ENCODE measurements at places on chromosomes 5 and 9.

GRCh38 chr5:132487095-132487428 is 3.5 kb downstream of the IRF1 start:
- no peak for DNase-seq

DNA sequence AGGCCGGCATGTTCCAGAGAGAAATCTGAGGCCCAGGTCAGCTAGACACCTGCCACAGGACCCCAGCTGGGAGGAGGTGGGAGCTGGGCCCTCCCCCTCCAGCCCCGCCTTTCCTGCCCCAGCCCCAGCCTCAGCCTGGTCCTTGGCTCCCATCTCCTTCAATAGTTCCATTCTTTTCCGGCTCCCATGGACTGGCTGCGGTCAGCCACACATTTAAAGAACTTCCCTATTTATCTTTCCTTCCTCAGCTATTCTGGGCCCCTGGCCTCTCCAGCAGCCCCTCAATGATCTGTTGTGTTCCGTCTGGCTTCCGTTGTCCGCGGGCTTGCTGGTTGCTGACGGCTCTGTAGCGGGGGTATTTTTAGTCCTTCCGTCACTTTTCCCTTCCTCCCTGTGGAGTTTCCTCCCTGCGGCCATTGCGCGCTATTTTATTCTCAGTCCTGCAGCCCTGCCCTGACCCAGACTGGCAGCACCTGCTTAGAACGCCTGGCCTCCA is 73.8 kb downstream of the AMBP start:
- DNase-seq, result no peak

DNA sequence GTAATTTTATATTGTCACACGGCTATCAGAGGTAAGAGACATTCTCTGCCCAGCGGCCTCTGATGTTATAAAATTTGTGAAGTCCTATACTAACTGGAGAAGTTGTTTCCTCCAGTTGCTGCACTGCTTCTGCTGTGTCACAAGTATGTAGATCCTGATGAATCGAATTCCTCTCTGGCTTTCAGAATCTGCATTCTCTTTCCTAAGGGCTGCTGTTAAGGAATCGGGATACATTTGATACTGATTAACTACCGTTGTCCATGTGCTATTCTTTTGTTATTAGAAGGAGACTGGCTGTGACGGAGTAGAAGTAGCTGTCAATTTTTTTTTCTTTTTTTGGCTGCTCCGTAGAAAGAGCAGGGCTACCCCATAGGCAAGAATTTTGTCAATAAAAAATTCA is 81.7 kb upstream of the LRRC70 start:
- no peak for DNase-seq

DNA sequence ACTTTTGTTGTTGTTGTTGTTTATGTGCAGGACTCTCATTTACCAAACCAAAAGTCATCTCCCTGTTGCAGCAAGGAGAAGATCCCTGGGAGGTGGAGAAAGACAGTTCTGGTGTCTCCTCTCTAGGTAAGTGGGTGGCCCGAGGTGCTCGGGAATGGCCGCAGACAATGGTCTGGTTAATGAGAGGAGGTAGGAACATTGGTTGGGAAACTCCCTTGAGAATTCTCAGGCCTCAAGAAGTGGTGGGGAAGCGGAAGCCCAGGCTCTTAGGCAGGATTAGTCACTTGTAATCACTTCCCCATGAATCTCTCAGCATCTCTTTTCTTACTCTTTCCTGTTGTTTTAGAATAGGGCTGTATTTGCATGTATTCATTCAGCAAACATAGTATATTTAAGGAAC is 7.2 kb downstream of the ZNF354B start:
- DNase-seq, result no peak

DNA sequence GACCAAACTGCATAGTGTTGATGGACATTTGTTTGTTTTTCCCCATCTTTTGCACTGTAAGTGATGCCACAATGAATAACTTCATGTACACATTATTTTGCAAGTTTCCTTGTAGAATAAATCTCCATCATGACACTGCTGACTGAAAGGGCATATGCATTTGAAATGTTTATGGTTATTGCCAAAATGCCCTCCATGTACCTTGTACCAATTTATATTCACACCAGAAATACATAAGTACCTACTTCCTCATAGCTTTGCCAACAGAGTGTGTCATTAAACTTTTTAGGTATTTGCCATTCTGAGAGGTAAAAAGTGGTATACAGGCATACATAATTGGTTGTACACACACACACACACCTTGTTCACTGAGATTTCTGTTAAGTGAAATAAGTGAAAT is 361.0 kb upstream of the PCSK5 start:
- no peak for DNase-seq

DNA sequence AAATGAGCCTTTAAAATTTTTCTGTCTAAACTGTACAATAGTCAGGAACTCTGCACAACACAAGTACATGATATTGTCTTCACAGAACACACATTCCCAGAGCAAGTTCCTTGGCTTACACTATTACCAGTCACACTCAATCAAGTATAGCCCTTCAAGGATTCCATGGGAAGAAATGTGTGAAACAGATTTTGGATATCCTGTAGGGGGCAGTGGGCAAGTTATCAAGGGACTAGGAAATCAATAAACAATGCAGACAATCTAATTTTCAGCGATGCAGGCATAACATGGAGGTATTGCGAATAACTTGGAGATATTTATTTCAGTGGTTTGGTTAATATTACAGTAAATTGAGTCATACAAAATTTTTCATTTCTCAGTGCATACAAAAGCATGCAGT is 1171.5 kb upstream of the NUDT12 start:
- no peak for DNase-seq

GRCh38 chr5:170491479-170491878 is 12.3 kb upstream of the KCNIP1 start:
- no peak for DNase-seq
